ENCODE measurements at places on chromosomes 5 and 9.

DNA sequence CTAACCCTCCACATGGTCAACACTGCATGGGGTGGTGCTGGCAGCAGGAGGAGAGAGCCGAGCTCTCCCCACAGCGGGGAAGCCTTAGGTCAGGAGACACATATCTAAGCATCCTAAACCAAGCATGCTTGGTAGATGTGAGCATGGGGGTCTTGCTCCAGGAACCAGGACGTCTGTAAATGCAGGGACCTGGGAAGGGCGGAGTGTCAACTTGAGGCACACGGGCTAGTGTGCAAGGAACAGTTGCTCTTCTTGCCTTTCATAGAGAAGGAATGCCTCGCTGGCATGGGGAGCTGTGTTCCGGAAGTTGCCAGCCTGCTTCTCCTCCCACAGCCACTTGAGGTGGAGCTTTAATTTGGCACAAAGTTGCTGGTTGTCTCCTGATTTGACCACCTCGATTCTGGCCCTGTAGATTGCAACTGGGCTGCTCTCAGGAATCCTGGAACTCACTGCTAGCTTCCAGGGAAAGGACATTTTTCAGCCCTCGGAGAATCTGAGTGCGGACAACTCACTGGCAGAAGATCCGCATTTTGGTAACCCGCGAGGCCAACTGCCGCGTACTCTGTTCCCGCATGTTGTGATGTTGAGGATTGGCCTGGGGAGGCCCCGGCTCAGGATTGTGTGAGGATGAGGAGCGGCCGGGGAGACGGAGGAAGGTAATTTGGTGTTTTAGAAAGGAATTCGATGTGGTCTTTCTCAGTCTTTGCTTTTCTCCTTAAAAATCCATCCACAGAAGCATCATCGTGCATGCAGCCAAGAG is 370.3 kb upstream of the IRX1 start:
- no peak for DNase-seq

GRCh38 chr9:95103281-95103771 is 214.2 kb downstream of the FANCC start:
- no peak for DNase-seq

DNA sequence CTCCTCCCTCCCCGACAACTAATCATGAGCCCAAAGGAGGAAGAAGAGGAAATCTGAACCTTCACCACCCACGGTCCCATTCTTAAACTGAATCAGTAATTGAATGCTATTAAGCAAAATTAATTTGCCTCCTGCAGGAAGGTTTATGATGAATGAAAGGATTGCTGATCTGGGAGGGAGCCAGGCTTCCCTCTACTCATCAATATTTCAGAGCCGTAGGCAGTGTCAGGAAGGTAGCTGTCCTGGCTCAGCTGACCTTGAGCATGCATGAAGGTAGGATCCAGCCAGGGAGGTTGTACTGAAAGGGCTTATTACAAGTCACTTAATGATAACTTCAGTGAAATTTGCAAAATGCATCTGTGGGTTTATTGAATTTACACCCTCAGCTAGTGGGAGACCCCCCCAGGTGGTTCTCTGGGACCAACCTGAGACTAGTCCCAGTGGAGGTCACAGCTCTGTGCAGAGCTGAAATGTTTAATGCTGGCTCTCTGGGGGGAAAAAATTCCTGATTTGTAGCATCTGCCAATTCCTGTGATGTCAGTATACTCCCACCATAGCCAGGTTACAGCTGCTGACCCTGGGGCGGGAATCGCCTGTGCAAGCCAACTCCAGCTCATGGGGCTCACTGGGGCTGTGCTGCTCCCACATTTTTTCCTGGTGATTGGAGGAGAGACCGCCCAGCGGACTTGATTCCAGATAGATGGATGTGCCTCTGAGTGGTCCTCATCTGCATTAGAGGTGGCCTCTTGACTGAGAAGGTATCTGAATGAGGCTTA is 47.9 kb upstream of the NCS1 start:
- DNase-seq = no peak

DNA sequence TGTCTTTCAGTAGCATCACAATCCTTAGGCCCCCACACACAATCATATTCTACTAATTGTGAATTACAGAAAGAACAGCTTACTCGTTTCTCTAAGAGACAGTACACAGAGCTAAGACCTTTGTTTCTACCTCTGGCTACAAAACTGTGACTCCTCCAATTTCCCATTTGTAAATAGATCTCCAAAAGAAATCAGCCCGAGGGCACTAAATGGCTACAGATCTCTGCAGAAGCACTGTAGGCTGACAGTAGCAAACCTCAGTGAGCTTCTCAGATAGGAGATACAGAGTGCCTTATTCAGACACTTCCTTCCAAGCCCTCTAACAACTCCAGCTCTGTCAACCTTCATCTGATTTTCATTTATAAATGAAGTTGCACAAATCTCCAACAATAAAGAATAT is 51.0 kb downstream of the EFNA5 start:
- DNase-seq = no peak

DNA sequence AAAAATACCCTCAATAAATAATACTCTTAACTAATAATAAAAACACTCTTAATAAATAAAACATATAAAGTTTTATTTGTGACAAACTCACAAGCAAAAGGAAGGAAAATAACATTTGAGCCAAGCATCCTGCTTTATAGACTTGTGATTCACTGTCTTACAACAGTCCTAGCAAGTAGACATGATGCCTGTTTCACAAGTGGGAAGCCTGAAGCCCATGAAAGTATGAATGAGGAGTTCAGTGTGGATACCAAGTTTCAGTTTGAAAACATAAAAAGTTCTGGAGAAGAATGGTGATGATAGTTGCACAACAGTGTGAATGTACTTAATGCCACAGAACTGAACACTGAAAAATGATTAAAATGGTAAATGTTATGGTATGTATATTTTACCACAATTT is 10.9 kb downstream of the HABP4 start:
- no peak for DNase-seq

DNA sequence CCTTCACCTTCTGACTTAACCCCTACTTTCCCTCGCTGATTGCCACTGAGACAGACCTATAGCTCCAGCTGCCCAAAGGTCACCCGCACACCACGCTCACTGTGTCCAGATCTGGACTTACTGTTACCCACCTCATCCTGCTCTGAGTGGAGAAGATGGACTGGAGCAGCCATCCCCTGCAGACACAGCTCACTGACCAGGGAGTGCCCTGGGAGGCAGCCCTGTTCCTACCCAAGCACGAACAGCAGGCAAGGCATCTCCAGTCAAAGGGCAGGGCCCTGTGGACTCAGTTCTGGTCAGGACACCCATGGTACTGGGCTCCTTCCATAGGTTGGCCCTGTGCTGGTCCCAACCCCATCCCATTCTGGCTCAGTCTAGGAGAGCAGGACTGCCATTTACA is 9.5 kb upstream of the BARX1 start:
- DNase-seq = no peak

- no peak for DNase-seq
Measured at GRCh38 chr5:82861701-82862100, 215.5 kb downstream of the TMEM167A start.

DNA sequence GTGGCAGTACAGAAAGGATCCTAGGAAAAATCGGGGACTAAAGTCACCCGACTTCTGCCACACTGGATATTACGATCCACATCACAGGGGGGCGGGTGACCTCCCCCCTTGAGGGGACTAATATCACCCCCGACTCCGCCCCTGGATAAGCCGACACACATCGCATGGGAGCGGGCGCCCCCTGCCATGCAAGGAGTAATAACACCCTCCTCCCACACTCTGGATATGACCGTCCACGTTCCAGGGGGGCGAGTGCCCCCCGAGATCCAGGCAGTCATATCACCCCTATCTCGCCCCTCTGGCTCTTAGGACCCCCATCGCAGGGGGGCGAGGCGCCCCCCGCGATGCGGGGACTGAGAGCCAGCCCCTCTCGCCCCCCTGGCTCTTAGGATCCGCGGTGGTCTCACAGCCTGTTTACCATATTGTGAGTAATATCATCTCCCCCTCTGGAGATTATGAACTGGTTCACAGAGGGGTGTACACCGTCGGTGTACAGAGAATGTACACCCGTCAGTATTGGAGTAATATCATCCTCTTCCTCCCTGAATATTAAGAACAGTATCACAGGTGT is 423.0 kb downstream of the DIRAS2 start:
- no peak for DNase-seq

DNA sequence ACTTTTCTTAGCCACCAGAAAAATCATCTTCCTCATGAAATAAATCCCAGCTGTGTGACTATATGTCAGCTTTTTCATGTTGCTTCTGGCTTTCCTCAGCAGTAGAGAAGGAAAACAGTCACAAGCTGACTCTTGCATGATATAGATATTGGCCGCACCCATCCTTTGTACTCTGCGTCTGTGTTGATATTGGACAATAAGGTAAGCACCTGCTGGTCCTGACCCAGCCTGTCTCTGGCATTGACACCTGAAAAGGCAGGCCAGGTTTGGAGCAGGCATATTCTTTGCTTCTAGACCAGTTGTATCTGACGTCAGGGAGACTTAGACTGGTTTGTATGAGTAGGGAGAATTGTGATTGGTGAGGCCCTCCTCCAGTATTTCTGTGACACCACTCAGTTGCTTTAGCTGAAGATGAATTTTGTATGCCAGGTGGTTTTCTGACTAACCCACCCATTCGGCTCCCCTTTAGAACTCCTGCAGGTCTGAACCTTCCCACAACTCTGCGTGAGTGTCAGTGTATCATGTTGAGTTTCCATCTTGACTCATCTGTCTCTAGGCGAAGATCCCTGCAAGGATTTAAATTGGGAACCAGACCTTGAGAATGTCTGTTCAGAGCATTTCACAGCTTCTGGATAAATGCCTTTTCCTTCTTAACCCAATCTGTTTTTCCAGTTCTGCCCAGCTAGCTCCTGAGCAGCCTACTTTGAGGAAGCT is 151.2 kb upstream of the RUSC2 start:
- DNase-seq = no peak

DNA sequence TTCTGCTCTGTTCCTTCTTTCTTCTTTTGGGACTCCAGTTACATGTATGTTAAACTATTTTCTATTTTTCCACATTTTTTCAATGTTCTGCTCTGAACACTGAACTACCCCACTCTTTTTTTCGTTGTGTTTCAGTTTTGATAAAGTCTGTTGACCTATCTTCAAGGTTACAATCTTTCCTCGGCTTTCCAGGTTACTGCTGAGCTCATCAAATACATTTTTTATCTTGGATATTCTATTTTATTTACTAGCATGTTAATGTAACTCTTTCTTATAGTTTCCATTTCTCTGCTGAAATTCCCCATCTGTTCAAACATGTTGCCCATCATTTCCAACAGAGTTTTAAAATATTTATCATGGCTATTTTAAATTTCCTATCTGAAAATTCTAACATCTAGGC is 13.8 kb downstream of the NEUROG1 start:
- DNase-seq = no peak

DNA sequence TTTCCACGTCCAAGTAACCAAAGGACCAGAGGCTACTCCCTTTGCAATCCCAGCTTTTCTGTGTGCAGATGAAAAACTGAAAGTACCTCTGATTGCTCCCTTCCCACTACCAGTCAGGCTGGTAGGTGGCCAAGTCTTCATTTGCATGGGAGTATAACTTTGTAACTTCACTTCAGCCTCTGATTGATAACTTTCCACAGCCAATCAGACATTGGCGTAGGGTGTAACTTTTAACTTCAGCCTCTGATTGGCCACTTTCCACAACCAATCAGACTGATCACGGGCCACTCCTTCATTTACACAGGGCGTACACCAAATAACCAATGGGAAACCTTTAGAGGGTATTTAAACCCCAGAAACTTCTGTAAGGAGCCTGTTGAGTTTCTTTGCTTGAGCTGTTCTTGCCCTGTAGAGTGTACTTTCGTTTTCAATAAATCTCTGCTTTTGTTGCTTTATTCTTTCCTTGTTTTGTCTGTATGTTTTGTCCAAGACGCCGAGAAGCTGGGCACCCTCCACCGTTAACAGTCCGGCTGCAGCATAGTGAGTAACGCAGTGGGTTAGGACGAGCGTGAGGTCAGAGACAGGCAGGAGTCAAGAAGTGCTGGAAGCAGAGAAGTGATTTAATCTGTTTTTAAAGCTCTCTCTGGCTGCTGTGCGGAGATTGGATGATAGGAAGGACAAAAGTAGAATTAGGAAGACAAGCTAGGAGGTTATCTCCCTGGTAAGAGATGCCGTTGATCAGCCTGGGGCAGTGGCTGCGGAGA is 3.5 kb upstream of the EXOSC2 start:
- no peak for DNase-seq

GRCh38 chr5:123180676-123181393 is 91.8 kb downstream of the PRDM6 start:
- no peak for DNase-seq

- DNase-seq = no peak
Measured at GRCh38 chr5:151051066-151051930, 29.5 kb downstream of the TNIP1 start.

DNA sequence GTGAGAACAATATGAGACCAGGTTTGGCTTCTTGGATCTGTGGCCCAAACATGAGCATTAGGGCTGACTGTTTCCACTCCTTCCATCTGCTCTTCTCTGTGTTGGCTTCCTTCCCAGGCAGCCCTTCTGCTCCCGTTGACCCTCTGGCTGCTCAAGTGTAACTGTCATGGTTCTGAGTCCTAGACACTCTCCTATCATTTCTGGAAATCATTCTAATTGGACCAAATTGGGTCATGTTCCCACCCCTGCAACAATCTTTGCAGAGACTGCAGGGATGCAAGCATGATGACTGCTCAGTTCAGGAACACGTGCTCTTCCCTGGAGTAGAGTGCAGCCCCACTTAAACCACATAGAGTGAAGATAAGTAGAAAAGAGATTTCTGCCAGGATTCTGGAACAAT is 741.4 kb downstream of the TAF11L14 start:
- no peak for DNase-seq

DNA sequence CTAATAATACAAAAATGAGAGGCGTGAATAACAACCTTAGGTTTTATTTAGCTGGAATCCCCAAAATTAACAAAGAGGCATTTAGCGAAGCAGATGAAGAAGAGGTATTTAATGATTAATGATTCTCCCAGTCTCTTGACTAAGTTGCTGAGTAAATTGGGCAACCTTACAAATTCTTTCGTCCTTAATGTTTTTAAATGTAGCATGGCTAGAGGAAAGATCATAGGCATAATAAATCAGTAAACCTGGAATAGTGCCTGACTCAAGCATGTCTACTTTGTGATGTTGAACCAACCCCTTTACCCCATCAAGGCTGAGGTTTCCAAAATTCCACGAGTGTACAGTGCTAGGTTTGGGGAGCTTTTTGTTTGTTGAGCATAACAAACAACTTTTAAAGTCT is 7.9 kb downstream of the BHMT start:
- no peak for DNase-seq

All from cortex of kidney (tissue), 1 donor.